ENCODE measurements at places on chromosomes 2 and 18. TPM values are rescaled to one million over a fixed set of nuclear protein-coding genes. Genes with fewer than 3 reads are reported as not detected.

DQX1 gene
- 0.11 TPM for total RNA-seq

COLEC12 gene
- 7.3 TPM for total RNA-seq

- no peak for DNase-seq
These were observed 42.1 kb downstream of the RNF152 start for GRCh38 chr18:61850756-61851155.

GRCh38 chr18:46141199-46141598, 37.0 kb downstream of the HAUS1 start:
- DNase-seq = no peak

DNA sequence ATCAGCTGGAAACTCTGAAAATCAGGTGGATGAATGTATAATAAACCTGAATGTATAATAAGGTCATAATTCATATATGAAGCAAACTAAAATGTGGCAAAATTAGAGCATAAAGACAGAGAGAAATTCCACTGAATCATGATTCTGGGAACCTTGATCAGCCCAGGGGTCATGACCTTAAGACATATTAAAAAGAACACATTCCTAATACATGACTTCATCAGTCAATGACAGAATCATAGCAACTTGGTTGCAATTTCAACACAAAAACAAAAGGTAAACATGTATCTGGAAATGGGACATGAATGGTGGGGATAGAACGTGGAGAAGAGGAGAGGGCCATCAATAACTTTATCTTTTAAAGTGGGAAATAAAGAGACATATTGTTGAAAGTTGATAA, 17.6 kb downstream of the AFF3 start:
- DNase-seq = no peak

- DNase-seq = no peak
These were observed 44.4 kb downstream of the PTPN2 start for GRCh38 chr18:12839526-12840196.

GRCh38 chr18:58143386-58143785, 99.4 kb downstream of the NEDD4L start:
- no peak for DNase-seq

GRCh38 chr2:27955384-27956161, 65.0 kb downstream of the BABAM2 start:
- DNase-seq = no peak

DNA sequence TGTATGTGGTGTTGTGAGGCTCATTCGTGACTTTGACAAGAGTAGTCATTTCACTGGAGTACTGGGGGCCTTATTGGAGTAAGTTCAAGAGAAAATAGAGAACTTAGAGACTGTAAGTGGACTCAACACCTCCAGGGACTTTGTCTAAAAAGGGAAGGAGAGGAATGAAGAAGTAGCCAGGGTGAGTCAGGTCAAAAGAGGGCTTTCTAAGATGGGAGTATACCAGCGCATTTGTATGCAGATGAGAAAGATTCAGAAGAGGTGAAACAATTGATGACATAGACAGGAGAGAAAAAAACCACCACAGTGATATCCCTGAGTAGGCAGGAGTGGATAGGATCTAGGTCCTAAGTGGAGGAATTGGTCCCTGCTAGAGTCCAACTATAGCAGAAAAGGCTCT, 246.8 kb downstream of the IKZF2 start:
- no peak for DNase-seq

- DNase-seq = no peak
These were observed 192.2 kb upstream of the HS6ST1 start for GRCh38 chr2:128510701-128511397.

SLC23A3 gene
- total RNA-seq = 0.58 TPM

ECEL1 gene
- not detected for total RNA-seq

- no peak for DNase-seq
These were observed 18.1 kb downstream of the MAPK4 start for GRCh38 chr18:50578030-50578429.

DNA sequence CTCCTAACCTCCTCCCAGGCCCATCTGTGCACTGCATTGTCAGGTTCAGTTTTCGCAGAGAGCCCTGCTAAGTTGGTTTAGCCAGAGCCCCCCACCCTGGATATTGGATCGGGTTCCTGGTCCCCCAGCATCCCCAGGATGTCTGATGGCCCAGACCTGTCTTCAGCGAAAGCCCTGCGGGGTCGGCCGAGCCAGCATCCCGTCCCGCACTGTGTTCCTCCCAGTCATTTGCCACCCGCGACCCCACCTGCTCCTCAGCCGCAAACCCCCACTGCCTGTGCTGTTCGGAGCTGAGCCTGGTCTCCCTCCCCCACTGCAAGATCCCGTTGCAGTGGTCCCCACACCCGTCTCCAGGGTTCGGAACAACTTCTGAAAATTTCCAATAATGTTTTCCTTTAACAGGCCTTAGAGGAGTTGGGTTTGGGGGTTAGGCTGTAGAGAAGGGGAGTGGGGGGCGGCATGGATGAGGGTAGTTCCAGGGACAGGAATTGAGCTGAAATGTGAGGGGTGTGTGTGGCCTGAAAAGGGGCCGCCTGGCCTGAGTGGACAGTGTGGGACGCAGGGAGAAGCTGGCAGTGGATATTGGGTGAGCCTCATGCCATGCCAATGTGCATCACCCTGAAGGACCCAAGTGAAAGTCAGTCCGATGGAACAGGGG, 1.6 kb upstream of the COPS9 start:
- no peak for DNase-seq

DNA sequence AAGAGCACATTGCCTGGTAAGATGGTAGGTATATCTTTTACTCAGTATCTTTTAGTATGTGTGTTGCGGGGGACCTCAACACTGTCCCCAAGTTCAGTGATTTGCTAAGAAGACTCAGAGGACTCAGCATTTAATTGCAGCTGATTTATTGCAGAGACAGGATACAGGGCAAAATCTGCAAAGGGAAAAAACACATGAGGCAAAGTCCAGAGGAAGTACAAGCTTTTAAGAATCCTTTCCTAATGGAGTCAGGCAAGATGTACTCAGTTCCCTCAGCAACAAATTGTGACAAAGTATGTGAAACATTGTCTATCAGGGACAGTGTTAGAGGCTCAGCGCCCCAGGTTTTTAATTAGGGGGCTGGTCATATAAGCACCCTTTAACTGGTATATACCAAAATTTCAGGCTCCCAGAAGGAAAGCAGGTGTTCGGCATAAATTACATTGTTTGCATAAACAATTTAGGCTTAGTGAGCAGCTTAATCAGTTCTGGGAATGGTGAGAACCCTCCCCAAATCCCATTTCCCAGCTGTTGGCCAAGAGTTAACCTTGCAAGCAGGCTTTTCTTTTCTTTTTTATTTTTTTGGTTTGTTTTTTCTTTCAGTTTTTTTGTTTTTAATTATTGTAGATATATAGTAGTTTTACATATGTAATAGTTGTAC, 41.7 kb downstream of the RAB3GAP1 start:
- no peak for DNase-seq

GRCh38 chr2:172438741-172439508, 11.5 kb downstream of the ITGA6 start:
- DNase-seq = no peak

POLR1B gene
- 11.7 TPM for total RNA-seq

WDR54 gene
- 2.9 TPM for total RNA-seq

DNA sequence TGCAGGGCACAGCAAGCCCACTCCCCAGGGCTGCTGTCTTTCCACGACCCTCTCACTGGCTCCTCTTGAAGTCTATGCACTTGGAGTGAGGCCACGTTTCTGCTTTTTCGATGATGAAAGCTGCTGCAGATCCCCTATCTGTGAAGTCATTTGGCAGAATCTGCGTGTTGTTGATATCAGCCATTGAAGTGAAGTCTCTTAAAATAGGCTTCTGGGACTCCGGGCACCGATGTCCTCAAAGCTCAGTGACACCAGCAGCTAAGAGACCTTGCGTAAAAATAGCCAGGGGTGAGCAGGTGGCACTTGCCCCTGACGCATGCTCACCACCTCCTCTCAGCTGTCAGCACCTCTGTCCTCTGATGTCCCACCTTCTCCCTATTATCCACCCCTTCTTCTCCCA, 89.4 kb upstream of the FHL2 start:
- DNase-seq = peak; percentile 71

GRCh38 chr18:2716394-2717326, 61.1 kb downstream of the SMCHD1 start:
- DNase-seq = peak; percentile 50

GRCh38 chr2:38487852-38488251, 110.8 kb upstream of the ATL2 start:
- DNase-seq = no peak

GRCh38 chr2:150309311-150310080, 178.0 kb downstream of the RND3 start:
- DNase-seq = no peak

GRCh38 chr2:853203-853870, 97.3 kb upstream of the SNTG2 start:
- DNase-seq = no peak

DNA sequence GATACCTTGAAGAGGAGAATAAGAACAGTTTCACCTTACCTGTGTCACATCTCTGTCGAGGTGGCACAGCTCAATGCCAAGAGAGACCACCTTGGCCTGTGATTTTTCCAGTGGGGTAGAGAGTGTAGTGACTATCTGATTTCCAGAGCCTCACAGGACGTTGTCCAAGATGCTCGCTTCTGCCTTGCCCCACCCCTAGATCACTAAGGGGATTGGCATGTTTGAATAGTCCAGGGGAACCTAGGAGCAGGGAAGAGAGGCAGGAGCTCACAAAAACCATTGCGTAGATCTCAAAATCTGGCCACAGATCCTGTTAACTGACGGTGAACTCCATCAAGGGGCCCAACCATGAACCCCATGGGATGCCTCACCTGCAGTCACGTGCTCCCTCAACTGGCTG, 24.2 kb downstream of the TMEM178A start:
- DNase-seq = no peak

SUCLG1 gene
- 292 TPM for total RNA-seq

DNA sequence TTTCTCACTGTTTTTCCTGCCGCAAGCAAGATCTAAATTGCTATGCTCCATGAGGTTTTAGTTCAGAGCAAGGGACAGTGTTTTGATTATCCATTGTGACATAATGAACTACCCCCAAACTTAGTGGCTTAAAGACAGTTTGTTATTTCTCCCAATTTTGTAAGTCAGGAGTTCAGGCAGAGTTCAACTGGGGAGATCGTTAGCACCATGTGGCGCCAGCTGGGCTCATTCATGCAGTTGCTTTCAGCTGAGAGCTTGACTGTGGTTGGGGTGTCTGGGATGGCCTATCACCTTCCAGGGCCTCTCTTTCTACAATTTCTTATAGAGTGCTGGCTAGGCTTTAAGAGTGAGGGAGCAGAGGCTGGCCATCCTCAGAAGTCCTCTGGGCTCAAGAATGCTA, 382.9 kb upstream of the CELF4 start:
- no peak for DNase-seq

- no peak for DNase-seq
These were observed 27.5 kb upstream of the FOSL2 start for GRCh38 chr2:28365158-28365557.

DNA sequence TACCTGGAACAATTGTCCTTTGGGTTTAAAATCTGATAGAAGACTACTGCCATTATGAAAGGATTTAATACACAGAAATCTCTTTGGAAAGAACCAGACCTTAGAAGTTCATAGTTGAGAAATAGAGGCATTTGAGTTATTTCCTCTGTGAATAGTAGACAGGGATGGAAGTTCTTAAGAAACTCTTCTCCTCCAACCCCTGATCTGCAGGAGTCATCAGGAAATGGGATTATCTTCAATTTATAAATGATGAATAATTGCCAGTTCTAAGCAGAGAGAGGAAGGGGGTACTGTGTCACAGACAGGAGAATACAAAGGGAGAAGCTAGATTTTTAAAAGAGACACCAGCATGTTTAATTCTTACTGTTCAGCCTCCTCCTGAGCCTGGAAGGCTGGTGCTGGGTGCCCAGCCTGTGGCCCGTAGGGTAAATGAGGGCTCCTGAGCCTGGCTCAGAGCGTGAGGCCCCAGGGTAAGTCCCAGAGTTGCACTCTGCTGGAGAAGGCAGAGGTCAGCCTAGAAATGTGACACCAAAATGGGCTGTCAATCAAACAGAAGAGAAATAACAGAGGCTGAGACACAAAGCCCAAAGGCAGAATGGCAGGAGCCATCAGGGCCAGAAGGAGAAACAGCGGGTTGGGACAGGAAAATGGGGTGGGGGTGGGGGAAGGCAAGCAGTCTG, 58.2 kb upstream of the PKDCC start:
- DNase-seq = no peak

- no peak for DNase-seq
These were observed 12.6 kb upstream of the DLX1 start for GRCh38 chr2:172072706-172073105.

DNA sequence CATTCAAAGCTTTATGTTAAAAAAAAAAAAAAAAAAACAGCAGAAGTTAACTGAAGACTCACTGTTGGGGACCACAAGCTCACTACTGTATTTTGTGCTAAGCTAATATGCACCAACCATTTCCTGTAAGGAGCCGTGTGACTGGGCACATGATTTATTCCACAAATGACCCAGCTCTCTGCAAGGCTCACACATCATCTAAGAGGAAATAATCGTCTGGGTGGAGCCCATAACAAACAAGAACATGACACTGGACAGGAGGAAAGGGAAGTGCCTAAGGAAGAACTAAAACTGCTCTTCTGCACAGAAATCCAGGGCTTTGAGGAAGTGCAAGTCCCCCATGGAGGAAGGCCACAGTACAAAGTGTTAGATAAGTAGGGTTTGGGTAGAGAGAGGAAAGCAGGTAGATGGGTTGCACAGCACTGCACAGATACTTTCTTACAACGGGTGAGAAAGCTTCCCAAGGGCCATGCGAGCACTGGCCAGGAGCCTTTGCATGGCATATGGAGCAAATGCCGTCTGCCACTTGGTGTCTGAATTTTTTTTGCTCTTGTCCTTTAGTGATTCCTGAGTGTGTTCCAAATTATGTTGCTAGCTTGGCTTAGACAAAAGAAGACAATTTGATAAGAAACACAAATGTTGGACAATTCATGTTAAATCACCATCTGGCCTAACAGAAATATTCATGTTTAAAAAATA, 24.4 kb downstream of the NFE2L2 start:
- no peak for DNase-seq

- DNase-seq = no peak
These were observed 101.4 kb downstream of the COLEC12 start for GRCh38 chr18:398935-399630.

DNA sequence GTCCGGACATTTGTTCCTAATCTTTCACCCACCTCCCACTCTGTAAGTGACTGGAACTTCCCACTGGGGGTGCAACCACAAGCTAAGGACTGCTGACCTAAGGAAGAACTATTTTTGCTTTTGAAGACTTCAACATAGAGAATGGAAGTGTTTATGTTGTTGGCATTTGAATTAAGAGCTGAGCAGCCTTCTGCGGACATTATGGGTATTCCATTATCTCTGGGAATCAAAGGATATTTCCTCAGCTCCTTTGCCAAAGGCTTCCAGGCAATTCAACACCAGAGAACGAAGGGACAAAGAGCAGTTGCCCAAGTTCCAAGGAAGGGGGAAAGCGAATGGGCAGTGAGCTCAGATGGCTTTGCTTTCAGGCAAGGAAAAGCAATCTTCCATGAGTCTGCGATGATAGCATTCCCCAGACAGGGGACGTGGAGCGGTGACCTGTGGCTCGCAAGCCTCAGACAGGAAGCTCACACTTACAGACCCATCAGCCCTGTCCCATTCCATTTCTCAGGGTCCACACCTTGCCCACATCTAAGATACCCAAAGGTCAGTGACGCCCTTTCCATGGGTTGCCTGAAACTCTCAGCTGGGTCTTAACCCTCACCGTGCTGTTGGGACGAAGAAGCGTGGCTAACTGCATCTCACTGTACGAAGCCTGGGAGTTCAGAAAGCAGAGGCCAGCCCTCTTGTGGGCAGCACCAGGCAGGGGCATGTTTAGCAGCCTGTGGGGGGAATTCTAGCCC, 116.8 kb downstream of the COPS8 start:
- DNase-seq = no peak

Measured in left ventricle myocardium inferior (tissue), 1 donor.